ENCODE measurements at places on chromosomes 11 and 22. TPM values are rescaled to one million over a fixed set of nuclear protein-coding genes. Genes with fewer than 3 reads are reported as not detected.

DNA sequence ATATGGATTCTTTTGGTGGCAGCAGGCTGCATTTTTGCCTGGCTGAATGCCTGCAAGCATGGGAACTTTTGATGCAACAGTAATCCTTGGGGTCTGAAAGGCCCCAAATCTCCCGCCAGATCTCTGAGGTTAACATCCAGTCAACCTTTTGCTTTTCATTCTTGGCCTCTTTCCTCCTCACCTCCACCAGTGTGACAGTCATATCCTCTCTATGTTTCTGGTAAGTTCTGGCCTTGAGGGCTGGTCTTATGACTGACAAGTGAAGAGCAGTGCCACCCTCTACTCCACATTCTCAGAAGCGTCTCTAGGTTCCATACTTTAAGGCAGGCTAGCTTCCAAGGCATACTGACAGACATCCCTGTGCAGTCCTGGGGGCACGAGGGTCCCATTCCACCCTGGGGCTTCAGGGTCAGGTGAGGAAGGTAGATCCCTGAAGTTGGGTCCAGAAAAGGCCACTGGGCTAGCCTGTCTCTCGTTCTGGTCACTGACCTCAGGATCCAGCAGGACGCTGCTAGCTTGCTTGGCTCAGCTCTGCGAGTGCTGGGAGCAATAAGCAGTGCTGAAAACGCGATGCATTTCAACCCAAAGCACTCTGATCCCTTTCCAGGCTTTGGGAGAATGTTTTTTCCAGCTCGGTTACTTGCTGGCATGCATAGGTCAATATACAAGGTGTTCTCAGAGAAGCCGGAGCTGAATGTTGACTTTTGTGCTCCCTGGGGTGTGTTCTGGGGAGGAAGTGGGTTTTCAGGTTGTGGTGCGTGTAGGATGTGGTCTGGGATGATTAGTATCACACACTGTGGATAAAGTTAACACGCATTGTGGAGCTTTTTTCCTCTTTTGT lies 75.2 kb downstream of the PTPRJ start:
- H3K4me1 ChIP-seq: no peaks in the 10 kb centered on the region
- H3K27me3 ChIP-seq: no peaks in the 10 kb centered on the region
- H3K4me3 ChIP-seq: no peak overlapping the region
- DNase-seq: no peak

DNA sequence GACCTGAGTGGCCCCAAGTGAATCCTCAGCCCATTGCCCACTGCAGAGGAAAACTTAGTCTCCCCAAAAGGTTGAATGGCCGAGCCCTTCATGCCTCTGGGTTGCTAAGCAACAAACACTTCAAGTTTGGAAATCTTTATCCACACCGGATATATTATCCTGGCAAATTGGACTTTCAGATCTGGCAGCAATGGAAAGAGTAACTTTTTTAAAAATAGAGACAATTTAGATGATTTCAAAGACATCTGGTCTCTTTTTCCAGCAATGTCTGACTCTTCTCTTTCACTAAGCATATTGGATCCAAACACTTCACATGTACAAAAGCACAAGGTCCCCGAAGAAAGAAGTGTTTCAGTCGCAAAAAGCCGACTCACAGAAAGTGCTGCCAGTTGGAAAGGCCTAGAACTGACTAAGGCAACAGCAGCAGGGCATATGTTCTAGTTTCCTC lies 505.3 kb downstream of the SOX6 start:
- no peaks in the 10 kb centered on the region for H3K36me3 ChIP-seq
- no peak overlapping the region for H3K27ac ChIP-seq
- H3K4me3 ChIP-seq: no peak overlapping the region

GRCh38 chr11:102630598-102631448 lies 5.7 kb upstream of the MMP20 start:
- no peak overlapping the region for H3K27ac ChIP-seq
- no peaks in the 10 kb centered on the region for H3K36me3 ChIP-seq
- no peaks in the 10 kb centered on the region for H3K27me3 ChIP-seq
- no peak overlapping the region for H3K4me3 ChIP-seq
- DNase-seq: no peak

- H3K27me3 ChIP-seq: no peaks in the 10 kb centered on the region
- no peaks in the 10 kb centered on the region for H3K36me3 ChIP-seq
- H3K4me3 ChIP-seq: no peak overlapping the region
- H3K27ac ChIP-seq: no peak overlapping the region
- no peaks in the 10 kb centered on the region for H3K4me1 ChIP-seq
These were observed 12.9 kb downstream of the TRIM29 start for GRCh38 chr11:120125024-120125423.

GRCh38 chr11:116421529-116422185 lies 351.1 kb downstream of the BUD13 start:
- peaks cover 48% of the 10 kb centered on the region for H3K4me1 ChIP-seq
- no peaks in the 10 kb centered on the region for H3K27me3 ChIP-seq
- DNase-seq: no peak
- H3K4me3 ChIP-seq: no peak overlapping the region

DNA sequence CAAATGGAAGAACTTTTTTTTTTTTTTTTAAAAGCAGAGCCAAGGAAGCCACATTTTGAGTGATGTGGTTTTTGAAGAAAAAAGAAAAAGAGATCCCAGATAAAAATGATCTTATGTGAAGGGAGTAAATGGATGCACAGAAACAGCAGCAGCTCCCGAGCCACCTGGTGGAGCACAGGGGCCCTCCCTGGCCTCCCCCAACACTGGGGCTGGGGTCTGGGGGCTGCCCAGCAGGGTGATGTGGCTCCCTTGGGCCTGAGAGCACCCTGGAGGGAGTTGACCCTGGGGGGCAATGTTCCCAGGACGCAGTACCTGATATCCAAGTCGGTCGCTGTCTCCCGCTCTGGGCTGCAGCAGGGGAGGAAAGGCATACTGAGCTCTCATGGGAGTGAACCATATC lies 26.5 kb upstream of the KCNJ11 start:
- no peak overlapping the region for H3K27ac ChIP-seq
- H3K4me3 ChIP-seq: no peak overlapping the region
- DNase-seq: no peak
- peaks cover 3% of the 10 kb centered on the region for H3K4me1 ChIP-seq
- no peaks in the 10 kb centered on the region for H3K27me3 ChIP-seq
- H3K36me3 ChIP-seq: no peaks in the 10 kb centered on the region

Gene TOB2
- 41.7 TPM for total RNA-seq

Measured in testis (tissue), 5 donors.